ENCODE measurements at places on chromosomes 5 and 9.

DNA sequence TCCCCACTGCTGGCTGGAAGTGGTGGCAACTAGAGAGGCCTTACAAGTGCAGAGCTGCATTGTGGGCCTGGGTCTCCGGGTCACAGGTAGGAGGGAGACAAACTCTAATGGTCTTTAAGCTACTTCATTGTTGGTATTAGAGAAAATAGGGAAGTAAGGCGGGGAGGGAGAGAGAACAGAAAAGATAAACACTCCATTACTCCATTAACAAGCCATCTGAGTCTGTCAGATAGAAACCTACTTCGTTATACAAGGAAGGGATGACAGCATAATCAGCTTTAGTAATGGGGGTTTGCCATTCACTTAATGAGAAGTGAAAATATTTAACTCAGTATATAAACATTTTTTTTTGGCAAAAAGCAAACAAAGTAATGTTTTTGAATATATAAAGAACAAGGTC is 107.4 kb downstream of the TLE1 start:
- no peak for DNase-seq
- no peak overlapping the region for H3K4me3 ChIP-seq
- no peaks in the 10 kb centered on the region for H3K4me1 ChIP-seq
- no peak overlapping the region for H3K27ac ChIP-seq
- no peaks in the 10 kb centered on the region for H3K27me3 ChIP-seq

- no peak for DNase-seq
- no peak overlapping the region for H3K27ac ChIP-seq
- H3K4me3 ChIP-seq, result no peak overlapping the region
Measured at GRCh38 chr5:27242258-27242626, 203.9 kb upstream of the CDH9 start.

DNA sequence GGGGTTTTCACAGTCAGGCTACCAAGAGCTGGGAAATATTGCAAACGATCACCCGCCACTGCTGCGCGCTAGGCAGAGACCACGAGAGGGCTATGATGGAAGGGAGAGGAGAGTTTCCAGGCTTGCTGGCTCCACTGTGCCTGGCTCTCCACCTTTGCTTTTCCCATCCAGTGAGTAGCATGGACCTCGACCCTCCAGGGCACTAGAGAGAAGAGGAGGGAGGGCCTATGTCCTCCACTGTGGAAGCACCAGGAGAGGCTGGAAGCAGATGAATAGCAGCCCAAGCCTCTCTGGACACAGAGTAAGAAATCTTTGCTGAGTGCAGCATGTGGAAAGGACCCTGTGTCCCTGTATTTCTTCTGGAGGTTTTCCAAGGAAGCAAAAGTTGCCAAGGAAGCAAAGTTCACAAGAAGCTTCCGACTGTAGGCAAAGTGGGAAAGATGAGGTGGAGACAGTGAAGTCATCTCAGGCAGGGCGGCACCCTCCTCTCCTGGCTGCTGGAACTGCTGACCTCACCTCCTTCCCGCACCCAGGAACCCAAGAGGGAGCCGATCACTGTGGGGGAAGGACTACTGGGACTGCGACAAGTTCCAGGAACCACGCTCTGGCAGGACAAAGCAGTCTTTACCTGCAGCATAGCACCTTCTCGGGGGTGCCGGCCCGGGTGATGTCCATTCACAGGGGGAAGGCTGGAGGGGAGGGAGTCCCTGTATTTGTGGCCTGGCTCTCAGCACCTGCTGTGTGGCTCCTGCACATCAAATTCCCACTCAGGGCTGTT is 79.6 kb downstream of the CSNK1A1 start:
- H3K36me3 ChIP-seq, result no peaks in the 10 kb centered on the region
- H3K27ac ChIP-seq, result no peak overlapping the region
- no peak for DNase-seq

- no peak overlapping the region for H3K27ac ChIP-seq
- H3K36me3 ChIP-seq, result peaks cover 52% of the 10 kb centered on the region
- DNase-seq, result no peak
- no peak overlapping the region for H3K4me3 ChIP-seq
- no peaks in the 10 kb centered on the region for H3K27me3 ChIP-seq
- peaks cover 48% of the 10 kb centered on the region for H3K4me1 ChIP-seq
Measured at GRCh38 chr5:41921874-41922273, 3.2 kb upstream of the FBXO4 start.

- H3K27me3 ChIP-seq, result no peaks in the 10 kb centered on the region
- H3K27ac ChIP-seq, result no peak overlapping the region
- no peaks in the 10 kb centered on the region for H3K4me1 ChIP-seq
- no peak overlapping the region for H3K4me3 ChIP-seq
- DNase-seq, result no peak
- H3K36me3 ChIP-seq, result no peaks in the 10 kb centered on the region
Measured at GRCh38 chr5:158907856-158908255, 191.9 kb downstream of the EBF1 start.
